ENCODE measurements at places on chromosomes 13 and 19.

DNA sequence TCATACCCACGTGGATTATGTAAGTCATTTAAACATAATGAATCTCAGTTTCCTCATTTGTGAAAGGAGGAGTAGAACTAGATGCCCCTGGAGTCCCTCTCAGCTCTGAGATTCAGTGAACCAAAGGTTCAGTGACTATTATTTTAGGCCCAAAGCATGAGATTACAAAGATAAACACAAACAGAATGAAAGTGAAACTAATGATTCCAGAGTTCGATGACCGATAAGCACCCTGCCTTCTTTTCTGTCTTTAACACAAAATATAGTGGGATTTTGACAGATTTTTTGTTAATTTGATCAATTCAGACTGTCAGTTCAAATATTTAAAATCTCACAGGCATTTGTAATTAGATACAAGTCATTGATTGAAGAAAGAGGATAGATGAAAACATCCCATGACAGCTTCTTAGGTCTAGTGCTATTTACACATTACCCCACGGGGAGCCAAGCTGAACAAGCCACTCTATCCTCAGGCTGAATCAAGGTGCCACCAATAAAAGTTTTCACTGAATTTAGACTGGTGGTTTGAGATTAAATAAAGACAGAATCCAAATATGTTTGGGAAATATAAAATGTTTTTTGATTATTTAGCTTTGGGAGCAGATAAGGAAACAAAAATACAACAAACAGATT lies 64.6 kb upstream of the RAP2A start:
- no peak for DNase-seq

DNA sequence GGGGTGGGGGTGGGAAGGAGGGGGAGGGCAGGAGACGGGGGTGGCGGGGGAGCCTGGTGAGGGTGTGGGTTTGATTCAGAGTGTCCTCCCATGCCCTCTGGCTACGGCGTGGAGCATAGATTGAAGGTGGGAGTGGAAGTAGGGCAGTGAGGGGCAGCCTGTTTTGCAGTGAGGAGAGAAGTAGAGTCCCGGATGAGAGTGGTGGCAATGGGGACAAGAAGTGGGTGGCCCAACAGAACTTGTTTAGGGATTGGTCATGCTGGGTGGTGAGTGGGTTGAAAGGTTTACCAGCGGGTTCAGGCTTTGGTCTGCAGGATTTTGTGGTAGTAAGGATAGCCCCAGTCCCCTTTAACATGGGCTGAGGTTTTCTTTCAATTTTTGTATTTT lies 35.5 kb downstream of the SIPA1L3 start:
- DNase-seq, result no peak

DNA sequence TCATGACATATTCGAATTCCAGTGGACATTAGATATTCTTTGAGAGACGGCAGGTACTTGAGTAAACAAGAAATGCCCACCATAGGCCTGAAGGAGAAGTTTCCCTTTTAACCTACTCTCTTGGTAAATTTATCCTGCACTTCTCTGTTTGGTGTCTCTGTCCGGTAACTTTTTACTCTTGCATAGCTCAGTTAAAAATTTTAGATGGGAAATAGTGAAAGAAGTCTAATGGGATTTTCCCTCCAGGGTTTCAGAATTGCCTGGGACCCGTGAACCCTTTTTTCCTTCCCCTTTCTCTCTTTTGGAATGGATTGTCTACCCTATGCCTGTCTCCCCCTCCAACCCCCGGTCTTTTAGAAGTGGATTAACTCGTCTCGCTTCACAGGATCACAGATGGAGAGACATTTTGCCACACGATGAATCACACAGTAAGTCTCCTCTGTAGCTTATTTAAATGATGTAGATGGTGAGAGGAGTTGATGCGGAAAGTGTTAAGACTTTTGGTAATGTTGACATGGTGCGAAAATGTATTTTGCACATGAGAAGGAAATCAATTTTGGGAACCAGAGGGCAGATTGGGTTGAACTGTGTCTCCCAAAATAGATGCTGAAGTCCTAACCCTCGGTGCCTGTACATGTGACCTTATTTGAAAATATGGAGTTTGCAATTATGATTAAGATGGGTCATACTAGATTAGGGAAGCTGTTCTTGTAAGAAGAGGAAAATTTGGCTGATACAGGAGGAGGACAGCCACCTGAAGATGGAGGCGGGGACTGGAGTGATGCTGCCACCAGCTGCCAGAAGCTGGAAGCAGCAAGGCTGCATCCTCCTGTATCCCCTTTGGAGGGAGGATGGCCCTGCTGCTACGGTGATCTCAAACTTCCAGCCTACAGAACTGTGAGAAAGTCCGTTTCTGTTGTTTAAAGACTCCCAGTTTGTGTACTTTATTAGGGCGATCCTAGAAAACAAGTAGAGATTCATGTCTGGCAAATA lies 711 bp upstream of the MIPEP start:
- DNase-seq, result no peak

- DNase-seq, result no peak
Observed at GRCh38 chr13:77861741-77862140, 56.9 kb downstream of the EDNRB start.

Measured in iPS DF 6.9 (cell line).